ENCODE measurements at places on chromosomes 1 and 21.

- no peak for DNase-seq
Observed at GRCh38 chr1:112444269-112444668, 48.3 kb downstream of the CTTNBP2NL start.

DNA sequence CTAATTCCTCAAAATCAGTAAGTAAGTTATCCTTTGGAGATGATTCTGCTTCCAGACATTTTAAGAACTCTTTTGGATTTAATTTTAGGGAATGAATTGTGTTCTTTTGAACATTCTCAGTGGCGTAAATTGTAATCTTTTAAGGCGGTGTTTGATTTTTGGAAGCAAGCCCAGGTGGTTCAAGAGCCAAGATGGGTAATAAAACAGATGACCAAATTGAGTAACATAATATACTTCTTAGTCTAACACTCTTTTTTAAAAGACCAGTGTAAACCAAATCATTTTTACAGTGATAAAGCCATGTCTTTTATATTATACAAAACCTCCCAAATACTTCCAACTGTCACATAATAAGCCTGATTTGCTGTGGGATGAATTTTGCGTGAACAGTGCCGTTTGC, 133.8 kb downstream of the LRRC40 start:
- DNase-seq: no peak

GRCh38 chr1:40768146-40768990, 15.2 kb upstream of the KCNQ4 start:
- no peak for DNase-seq

GRCh38 chr1:235563513-235564061, 59.3 kb upstream of the B3GALNT2 start:
- DNase-seq: no peak

DNA sequence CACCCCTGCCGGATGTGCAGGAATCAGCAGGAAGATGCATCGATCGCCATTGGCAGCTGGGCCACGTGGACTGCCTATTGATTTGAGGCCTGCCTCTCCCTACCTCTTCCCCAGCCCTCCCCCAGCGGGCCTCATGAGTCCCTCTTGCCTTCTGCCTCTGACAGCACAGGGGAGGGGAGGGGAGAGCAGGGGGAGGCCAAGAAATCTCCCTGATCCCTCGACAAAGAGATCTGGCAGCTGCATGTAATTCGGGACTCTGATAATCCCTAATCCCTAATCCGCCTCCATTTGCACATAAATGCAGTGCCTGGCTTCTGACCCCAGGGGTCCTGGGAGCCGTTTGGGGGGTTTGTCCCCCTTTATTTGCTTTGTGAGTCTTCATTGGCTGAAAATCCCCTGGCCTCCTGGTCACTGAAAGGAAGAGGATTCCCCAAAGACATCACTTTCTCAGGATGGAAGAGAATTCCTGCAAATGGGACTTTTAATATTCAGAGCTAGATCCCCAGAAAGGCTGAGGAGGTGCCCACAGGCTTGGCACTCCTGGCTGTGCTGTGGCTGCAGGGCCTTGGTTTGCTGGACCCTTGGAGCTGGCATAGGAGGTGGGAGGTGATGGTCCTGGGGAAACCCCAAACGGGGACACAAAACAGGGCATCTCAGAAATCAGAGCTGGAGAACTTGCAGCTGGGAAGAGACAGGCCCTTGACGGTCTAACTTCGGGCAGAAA, 239.4 kb upstream of the POU3F1 start:
- DNase-seq: no peak

DNA sequence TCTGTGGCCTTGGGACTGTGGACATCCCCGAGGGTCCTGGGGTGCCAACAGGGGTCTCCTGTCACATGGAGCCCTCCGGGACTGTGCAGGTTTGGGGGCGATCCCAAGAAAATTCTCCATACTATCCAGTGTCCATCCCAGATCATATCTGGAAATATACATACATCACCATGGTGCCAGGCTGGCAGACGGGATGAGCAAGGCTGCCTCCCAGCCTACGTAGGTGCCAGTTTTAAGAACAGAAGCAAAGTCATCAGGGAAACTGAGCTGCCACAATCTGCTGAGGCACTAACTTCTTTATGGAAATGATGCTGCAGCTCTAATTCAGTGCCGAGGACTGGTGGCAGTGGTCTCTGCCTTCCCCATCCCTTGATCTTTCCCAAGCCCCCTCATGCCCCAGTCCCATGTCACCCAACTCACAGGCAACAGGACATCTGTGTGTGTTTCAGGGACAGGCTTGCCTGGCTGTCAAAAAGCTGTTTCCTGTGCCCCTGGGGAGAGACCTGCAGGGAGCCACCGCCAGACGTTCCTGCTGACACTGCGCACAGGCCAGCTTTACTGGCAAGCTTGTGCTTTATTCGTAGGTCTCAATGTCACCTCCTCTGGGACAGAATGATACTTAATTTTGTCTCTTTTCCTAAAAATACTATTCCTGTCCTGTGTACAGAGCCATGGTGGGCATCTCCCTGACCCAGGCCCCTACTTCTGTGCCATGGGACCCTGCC, 15.5 kb downstream of the TEX35 start:
- DNase-seq: no peak

GRCh38 chr1:92774407-92774806, 10.5 kb downstream of the EVI5 start:
- no peak for DNase-seq

GRCh38 chr21:33686386-33686785, 44.1 kb downstream of the ITSN1 start:
- DNase-seq: no peak

DNA sequence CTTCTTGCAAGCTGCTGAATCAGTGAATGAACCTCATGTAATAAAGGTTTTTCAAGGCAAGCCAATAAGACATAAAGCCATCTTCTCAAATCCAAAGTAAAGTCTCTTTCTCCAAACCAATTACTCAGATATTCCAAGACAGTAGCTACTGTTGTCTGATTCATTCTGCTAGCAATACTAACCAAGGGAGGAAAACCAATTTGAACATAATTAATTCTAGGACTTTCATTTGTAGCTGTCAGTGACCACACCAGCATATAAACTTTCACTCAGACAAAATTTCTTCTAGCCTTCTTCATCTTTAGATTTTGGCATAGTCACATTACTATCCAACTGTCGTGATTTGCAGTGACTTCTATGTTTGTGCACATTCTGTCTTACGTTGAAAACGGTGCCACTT, 10.5 kb upstream of the INTS3 start:
- DNase-seq: no peak

GRCh38 chr1:230828421-230828820, 39.9 kb downstream of the C1orf198 start:
- DNase-seq: no peak

DNA sequence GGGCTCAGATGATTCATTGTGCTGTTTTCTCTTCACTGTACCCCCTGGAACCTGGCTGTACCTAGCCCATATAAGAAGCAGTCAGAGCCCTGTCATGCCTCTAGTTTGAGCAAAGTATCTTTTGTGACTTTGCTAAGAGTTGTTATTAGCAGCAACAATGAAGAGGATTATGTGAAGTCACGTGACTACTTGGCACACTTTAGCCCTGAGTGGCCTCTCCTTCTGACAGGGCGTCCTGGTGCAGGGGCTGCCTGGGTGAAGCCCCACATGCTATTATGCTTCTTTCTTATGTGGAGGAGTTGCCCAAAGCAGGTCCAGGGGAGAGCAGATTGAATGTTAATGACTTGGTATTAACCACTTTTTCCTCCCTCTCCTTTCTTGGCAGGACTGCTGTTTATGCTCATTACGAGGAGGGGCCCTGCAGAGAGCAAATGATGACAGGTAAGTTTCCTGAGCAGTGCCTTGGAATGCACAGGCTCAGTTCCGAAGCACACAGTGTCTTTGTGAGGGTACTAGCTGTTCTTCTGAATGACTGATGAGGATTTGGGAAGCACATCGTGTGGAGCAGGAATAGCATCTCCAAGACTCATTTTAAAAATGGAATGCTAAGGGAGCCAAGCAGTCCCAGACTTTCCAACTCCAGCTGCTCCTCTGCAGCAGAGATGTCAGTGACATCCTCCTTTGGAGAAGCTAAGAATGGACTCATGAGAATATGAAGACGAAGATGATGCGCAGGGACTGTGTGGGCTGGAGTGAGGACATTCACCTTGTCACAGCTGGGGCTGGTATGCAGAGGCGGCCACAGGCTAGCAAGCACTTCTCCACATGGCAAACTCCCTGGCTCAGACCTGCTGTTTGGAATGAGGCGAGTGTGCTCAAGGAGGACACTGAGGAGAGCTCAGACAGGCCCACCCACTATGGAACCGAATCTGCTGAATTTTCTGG, 15.2 kb upstream of the ST3GAL3 start:
- no peak for DNase-seq

GRCh38 chr21:42820616-42821465, 58.5 kb downstream of the WDR4 start:
- no peak for DNase-seq
